ENCODE measurements at places on chromosomes 5 and 9. TPM values are rescaled to one million over a fixed set of nuclear protein-coding genes. Genes with fewer than 3 reads are reported as not detected.

GARNL3 gene
- 11.5 TPM for total RNA-seq

AJM1 gene
- 7.2 TPM for total RNA-seq

PAX5 gene
- total RNA-seq, result 0.39 TPM

PCDHA6 gene
- 0.31 TPM for total RNA-seq

TPPP gene
- total RNA-seq, result 0.98 TPM

ERMP1 gene
- total RNA-seq, result 38.4 TPM

HACD4 gene
- 0.13 TPM for total RNA-seq

GRIN3A gene
- total RNA-seq, result 0.03 TPM

PRSS3 gene
- 1.0 TPM for total RNA-seq

FOXI1 gene
- 0.44 TPM for total RNA-seq

TMEFF1 gene
- total RNA-seq, result 2.2 TPM

SPOUT1 gene
- 38.4 TPM for total RNA-seq

RNF130 gene
- 73.1 TPM for total RNA-seq

MLANA gene
- not detected for total RNA-seq

PCDHB8 gene
- 7.6 TPM for total RNA-seq

NUDT2 gene
- total RNA-seq, result 36.2 TPM

ENHO gene
- 7.2 TPM for total RNA-seq

NUTM2F gene
- total RNA-seq, result not detected

ECM2 gene
- not detected for total RNA-seq

TMEM232 gene
- total RNA-seq, result 0.21 TPM

LRRTM2 gene
- not detected for total RNA-seq

COL23A1 gene
- 0.05 TPM for total RNA-seq

CDK7 gene
- total RNA-seq, result 44.4 TPM

ST6GALNAC6 gene
- total RNA-seq, result 50.2 TPM

LRRC19 gene
- not detected for total RNA-seq

PCDHGA11 gene
- total RNA-seq, result 0.39 TPM

GFI1B gene
- total RNA-seq, result 0.08 TPM

FCHO2 gene
- total RNA-seq, result 25.3 TPM

FBXL7 gene
- total RNA-seq, result not detected
